ENCODE measurements at places on chromosomes 5 and 9.

- DNase-seq = no peak
Observed at GRCh38 chr5:19564036-19564435, 424.0 kb downstream of the CDH18 start.

- no peak for DNase-seq
Observed at GRCh38 chr9:13817754-13818278, 496.1 kb downstream of the NFIB start.

- DNase-seq = no peak
Observed at GRCh38 chr9:108259917-108260675, 595.7 kb downstream of the ACTL7B start.

GRCh38 chr5:149872351-149873040 is 72.1 kb downstream of the PDE6A start:
- DNase-seq = no peak

- DNase-seq = no peak
Observed at GRCh38 chr5:169970911-169971765, 9.2 kb downstream of the INSYN2B start.

- no peak for DNase-seq
Observed at GRCh38 chr5:147898875-147899401, 7.4 kb downstream of the C5orf46 start.

GRCh38 chr5:54695198-54695966 is 177.8 kb downstream of the SNX18 start:
- no peak for DNase-seq

GRCh38 chr5:7251132-7251531 is 144.8 kb upstream of the ADCY2 start:
- no peak for DNase-seq

- peak; percentile 10 for DNase-seq
Observed at GRCh38 chr9:93118863-93119702, 15.0 kb downstream of the NINJ1 start.

DNA sequence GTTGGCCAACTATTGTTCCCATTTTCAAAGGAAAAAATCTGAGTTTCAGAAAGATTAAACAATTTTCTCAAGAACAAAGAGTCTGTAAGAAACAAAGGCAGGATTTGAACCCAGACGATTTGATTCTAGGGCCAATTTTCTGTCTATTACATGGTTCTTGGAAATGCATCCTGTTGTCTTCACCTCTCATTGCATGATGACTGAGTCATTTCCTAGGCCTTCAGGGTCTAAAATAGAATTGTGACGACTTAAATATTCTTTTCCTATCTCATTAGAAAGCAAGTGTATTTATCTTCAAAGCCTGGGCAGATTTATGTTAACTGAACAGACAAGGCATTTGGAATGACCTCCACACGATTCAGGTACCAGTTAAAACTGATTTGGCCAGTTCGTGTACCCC is 512.9 kb downstream of the NTRK2 start:
- DNase-seq = no peak

GRCh38 chr5:32710550-32711361 is at the start of gene NPR3:
TSS of gene NPR3 (plus strand) at chr5:32711321. CDS start at chr5:32711777, 456 bp downstream.
- no peak for DNase-seq

DNA sequence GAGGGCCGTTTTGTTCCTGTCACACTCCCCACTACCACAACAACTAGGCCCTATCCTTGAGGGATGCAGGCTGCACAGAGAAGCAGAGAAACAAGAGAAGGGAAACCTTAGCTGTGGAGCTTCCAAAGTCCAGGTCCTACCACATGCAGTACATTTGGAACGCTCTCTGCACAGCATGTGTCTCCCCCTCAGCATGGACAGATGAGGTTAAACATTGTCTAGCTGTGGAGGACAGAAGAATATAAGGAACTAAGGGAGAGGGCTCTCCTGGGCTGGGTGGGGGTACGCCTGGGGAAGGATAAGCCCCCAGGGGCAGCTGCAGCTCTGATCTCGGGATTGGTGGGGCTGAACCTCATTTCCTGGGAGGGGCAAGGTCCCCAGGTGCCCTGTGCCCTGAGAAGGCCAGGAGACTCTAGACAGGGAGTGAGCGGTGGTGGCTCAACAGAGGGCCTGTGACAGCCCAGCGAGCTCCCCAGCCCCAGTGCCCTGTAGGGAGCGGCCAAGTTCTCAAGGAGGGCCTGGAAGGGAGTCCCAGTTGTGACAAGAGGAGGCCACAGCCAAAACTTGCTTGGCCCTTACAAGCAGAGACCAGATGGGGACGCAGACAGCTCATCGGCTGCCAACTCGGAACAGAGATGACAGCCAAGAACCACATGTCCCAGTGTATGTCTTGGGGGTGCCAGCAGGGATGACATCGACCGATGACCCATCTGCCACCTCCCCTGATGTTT is 30.1 kb downstream of the TSPAN17 start:
- no peak for DNase-seq

DNA sequence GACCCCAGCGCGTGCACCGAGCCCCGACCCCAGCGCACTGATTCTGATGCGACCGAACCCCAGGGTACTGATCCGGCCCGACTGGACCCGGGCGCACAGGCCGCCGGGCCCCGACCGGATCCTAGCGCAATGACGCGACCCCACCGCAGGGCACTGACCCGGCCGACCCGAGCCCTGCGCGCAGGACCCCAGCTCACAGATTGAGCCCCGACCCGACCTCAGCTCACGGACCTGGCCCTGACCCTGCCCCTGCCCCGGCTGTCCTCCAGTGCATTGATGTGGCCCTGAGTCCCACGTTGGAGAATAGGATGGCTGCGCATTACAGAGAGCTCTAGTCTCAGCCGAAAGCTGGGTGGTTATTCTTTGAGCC is 438 bp downstream of the TRIP13 start:
- DNase-seq = no peak

DNA sequence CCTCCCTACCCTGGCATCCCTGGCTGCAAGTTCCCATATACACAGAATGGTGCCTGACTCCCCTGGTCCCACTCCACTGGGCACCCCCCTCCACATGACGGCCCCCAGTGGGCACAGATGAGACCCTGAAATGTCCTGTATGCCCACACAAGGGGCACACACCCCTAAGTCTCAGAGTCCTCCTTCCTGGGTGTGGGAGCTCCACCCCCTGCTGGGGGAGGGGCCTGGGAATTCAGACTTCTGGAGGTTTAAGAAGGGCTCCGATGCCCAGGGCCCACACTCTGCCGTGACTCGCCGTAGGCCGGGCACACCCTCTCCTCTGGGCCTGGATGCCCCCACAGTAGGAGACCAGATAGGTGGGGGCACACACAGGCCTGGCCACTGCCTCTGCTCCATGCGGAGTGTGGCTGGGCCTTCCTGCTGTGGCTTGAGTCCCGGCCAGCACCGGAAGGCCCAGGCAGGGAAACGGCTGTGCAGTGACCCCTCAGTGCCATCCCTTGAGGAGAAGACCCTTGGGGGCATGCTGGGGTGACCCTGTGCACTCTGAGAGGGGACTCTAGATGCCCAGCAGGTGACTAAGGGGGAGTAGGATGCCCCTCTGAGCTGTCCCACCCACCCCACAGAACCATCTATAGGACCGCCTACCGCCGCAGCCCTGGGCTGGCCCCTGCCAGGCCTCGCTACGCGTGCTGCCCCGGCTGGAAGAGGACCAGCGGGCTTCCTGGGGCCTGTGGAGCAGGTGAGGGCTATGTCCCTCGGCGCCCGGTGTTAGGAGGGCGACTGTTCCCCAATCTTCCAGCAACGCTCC is 6.5 kb downstream of the EGFL7 start:
- DNase-seq = no peak

GRCh38 chr9:105385381-105385985 is 62.4 kb upstream of the FSD1L start:
- DNase-seq = no peak

GRCh38 chr5:38208782-38209378 is 49.5 kb upstream of the EGFLAM start:
- DNase-seq = no peak

DNA sequence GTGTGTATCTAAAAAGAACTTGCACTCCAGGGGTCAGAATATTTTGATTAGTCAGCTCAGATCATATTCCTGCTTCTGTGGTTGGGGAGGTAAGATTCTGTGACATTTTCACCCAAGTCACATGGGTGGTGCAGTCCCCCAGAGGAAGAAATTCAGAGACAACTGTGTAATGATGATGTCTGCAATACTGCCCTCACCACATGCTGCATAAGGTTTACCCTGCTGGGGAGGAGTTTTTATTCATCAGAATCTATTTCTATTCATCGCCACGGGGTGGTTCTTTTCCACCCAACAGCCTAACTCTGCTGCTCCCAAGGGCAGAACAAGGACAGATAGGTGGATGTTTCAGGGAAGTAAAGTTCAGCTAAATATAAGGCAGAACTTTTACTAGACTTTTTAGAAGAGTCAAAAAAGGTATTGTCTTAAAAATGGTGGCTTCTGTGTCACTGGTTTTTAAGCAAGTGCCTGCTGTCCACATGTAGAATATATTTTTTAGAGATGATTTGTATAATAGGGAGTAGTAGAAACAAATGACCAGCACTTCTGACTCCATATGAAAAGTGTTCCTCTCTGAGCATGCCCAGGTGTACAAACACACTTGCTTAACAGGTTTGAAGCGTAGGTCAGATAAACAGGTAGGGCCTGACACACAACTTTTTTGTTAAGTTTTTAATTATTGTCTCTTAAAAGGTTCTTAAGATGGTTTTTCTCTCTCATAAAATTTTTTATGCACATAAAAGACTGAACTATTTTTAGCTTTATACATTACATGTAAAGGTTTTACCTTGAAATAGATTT is 352.7 kb downstream of the LRRC70 start:
- no peak for DNase-seq

GRCh38 chr9:109771087-109771486 is 8.9 kb upstream of the PALM2AKAP2 start:
- DNase-seq = no peak

DNA sequence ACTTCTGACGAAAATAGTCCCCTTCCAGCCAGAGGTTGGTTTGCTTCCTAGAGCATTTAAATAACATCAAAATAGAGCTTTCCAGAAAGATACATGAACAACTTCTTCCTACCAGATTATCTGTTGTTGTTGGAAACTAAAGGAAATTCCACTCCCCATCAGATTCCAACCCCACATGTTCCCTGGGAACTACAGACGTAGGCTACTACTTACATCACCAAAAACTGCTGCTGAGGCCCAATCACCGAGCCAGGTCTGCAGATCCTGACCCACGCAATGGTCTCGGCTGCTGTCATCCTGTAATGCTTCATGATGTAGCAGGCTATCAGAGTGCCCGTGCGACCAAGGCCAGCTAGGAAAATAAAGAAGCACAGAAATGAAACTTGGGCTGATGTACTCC is 73.4 kb downstream of the HABP4 start:
- DNase-seq = no peak

DNA sequence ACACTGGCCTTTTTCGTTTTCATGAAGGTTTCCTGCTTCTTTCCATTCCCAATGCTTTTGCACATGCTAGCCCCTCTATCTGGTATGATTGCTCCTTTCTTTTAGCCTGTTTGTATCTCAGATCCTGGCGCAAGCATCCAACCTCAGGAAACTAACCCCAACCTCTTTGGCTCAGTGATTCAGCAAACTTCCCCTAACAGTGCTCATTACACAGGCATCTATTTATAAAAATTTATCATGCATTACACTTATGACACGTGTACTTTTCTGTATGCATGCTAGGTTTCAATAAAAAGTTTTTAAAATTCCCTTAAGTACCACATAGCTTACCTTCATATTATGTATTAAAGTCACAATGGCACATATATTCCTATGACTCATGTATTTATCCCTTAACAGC is 218.9 kb downstream of the EPB41L4A start:
- DNase-seq = no peak
